IPS DF 6.9 (cell line): ENCODE measurements at places on chromosomes 4 and X.

GRCh38 chr4:41542526-41543275, 4.7 kb downstream of the LIMCH1 start:
- no peak for DNase-seq

GRCh38 chr4:15756361-15756861, 21.7 kb upstream of the CD38 start:
- DNase-seq, result no peak

- DNase-seq, result no peak
Measured at GRCh38 chr4:95264843-95265242, 283.9 kb downstream of the UNC5C start.

DNA sequence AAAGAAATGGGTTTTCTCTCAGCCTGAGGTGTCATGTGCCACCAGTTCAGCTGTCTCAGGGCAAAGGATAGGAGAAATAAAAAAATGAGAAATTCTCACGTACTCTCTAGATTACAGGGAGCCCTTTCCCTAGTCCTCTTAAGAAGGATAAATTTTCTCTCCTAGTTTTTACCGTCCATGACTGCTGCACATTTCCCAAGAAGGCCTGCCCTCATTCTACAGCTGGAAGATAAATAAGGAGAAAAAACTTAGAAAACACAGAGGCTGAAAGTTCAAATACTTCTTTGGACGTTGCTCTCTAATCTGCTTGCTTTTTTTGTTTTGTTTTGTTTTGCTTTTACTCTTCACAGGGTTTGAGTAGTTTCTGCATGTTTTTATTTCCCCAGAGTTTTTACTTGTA, 211.9 kb downstream of the DCAF12L2 start:
- no peak for DNase-seq

DNA sequence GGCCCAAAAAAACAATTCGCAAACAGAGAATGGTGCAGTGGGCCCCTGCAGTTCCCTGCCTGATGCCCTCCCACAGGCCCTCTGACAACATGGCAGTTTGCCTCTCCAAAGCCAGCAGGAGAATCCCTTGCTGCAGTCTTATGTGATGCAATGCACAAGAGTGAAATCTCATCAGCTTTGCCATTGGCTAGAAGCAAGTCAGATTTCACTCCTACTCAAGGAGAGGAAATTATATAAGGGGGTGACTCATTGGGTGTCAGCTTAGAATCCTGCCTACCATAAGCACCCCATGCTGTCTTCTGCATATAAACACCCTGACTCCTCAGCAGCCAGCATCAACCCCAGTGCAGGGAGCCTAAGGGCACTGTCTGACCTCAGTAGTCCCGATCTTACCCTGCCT, 157.3 kb upstream of the LDB2 start:
- no peak for DNase-seq

DNA sequence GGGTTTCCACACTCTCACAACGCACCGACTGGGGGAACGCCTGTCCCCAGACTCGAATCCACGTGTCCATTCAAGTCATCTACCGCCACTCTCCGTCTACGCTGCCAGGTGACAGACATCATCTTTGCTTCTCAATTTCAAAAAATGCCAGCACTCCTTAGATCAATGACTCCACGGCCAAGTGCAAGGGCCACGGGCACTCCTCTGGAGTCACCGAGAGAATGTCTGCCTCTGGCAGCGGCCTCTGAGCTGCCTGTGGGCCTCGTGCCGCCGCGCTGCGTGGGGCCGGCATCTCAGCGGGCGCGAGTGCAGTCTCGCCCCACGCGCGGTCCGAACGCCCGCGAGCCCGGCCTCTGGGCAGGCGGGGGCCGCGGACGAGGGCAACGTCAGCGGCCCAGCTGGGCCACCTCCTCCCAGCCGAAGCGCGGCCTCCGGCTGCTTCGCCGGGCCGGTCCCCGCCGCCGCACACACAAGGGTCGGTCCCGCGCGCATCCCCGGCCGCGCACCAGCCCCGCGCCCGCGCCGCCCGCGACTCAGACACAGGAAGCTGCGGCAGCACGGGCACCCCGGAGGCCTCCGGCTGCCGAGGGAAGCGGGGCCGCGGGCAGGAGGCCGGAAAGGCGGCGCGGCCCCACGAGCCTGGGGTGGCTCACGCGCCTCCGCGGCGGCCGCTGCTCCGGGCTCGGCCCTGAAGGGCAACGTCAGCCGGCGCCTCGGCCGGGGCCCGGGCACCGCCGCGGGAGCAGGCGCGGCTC, 450 bp downstream of the ACSL1 start:
- DNase-seq, result no peak

- DNase-seq, result no peak
Measured at GRCh38 chr4:99447513-99447912, 12.4 kb upstream of the ADH7 start.

DNA sequence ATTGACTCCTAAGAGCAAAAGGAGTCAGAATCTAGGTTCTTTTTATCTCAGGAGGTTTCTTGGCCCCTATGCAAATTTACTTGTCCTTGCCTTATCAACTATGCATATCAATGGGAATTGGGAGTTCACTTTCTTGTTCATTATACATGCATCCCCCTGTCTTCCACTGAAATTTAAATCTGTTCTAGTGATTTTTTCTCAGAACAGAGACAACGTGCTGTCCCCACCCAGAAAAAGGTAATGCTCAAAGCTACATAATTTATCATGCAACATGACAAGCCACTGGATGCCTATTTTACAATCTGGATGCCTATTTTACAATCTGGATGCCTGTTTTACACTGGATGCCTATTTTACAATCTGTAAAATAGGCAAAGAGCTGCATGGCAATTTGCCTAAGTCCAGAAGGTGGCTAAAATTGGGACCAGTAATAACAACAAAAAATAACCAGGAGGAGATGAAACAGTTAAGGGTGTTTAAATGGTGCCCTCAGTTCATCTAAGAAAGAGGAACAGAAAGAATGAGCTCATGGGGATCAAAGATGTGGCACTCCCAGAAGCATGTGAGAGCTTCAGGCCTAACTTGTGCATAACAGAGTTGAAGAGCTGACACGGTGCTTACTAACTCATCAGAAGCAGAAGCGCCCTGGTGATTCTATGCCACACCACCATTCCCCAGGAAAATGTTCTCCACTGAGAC, 537.8 kb upstream of the BOD1L1 start:
- no peak for DNase-seq

GRCh38 chr4:71338846-71339593, at the start of gene SLC4A4:
TSS of gene SLC4A4 (plus strand) at chr4:71339020.
- DNase-seq, result no peak

- no peak for DNase-seq
Measured at GRCh38 chr4:10184041-10184440, 67.4 kb upstream of the WDR1 start.

DNA sequence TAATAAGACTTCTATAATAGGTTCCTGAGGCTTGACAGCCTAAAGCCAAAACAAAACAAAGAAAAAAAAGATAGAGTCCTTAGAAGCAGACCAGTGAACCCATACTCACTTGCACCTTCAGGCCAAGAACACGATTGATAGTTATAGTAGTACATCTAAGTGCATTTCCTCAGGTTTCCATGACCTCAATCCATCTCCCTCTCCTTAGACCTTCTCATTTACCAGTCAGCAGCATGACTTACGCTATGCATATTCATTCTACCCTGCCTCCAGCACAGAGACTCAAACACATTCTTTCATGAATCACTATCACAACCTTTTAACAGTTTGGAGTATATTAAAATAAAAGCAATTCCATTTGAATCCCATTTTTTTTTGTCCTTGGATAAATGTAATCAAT, 855.6 kb downstream of the CCSER1 start:
- DNase-seq, result no peak

DNA sequence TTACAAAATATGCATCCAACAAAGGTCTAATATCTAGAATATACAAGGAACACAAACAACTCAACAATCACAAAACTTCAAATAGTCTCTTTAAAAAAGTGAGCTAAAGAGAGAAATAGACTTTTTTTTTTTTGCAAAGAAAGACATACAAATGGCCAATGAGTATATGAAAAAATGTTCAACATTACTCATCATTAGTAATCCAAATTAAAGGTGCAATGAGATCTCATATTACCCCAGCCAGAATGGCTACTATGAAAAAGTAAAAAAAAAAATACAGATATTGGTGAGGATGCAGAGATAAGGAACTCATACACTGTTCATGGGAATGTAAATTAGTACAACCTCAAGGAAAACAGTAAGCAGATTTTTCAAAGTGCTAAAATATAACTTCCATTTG, 24.1 kb downstream of the AGTR2 start:
- no peak for DNase-seq

DNA sequence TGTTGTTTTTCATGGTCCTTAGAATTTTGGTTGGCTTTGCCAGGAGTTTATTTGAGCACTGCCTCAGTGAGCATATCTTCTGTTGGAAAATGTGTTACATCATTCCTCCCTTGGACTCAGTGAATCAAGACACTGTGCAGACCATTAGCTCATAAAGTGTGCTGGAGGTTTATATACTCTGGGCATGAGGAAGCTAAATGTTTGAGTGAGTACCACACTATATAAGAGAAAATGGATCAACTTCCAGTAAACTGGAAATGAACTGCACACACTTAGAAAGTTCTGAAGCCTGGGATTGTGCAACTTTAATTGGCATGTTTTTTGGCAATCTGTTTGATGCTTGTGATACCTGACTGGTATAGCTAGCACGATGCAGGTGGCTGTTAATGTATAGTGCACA, 75.9 kb downstream of the LIMCH1 start:
- DNase-seq, result no peak

GRCh38 chr4:23135792-23136645, 443.3 kb downstream of the GBA3 start:
- peak; percentile 68 for DNase-seq

GRCh38 chrX:69496183-69496582, 7.9 kb upstream of the NALF2 start:
- DNase-seq, result no peak

DNA sequence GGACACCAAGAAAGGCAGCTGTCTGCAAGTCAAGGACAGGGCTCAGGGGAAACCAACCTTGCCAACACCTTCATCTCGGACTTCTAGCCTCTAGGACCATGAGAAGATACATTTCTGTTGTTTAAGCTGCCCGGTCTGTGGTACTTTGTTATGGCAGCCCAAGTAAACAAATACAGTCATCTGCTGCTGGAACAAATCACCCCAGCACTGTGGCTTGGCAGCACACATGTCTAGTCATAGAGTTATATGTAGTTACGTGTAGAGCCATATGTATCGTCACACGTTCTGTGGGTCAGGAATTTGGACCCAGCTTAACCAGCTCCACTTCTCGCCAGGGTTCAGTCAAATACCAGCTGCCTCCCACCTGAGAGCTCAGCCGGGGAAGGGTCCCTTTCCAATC, 2.5 kb downstream of the HTT-AS start:
- DNase-seq, result no peak

DNA sequence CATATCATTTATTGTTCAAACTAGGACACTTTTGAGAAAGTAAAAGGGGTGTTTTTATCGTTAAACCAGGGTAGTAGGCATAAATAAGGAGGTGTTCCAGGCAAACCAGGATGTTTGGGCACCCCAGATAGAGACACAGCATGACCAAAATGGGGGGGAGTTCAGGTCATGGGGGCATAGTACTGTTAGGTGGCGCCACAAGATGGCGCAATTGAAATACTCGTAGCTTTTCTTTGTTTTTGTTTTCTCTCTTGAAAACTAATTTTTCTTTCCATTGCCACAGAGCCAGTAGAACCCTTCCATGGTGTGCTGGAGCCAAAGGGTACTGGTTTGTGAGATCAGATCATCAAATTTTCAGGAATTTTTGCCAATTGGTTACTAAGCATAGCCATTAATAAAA, 283.4 kb downstream of the BCOR start:
- DNase-seq, result no peak

DNA sequence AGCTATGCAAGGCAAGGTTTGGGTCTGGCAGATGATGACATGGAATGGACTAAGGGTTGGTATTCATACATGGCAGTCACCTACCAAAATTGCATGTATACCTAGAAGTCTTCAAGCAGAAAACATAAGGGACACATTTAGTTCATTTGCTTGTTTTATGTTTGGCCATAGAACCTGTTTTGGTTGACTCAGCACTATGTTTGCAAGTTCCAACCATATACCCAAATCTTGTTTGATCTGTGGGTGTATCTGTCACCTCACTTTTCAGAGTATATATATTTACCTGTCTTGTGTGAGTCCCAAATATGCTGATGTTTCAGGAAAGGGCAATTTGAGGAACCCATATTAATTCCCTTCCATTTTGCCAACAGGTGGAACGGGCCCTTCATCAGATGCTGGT, 39.3 kb downstream of the ATG4A start:
- DNase-seq, result no peak

DNA sequence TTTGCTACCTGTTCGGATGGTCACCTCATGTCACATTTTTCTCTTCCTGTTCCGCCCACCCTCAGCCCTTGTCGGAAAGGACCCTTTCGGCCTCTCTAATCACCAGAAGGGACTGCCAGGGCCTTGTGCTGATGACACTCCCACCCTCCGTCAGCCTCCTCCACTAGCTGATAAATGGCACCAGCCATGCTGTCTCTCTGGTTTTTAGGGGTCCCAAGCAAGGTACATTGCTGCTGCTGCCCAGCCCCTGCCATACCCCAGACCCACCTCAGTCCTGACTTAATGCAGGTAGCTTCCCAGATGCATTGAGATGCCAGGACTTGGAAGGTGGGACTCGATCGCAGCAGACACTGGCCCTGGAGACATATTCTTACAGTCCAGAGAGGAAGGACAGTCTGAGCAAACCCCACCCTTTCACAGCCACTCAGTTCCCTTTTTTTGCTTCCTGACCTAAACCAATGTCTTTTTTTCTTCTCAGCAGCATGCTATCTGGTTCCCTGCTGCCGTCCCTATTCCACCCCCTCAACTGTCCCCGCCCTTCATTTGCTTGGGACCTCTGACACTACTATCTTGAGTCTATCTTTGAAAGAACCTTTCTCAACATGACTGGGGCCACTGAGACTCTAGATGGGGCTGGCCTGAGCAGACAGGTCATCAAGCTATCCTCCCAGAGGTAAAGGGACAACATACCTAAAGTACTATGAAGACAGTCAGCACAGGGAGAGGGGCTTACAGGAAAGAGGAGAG, at the start of gene BTK:
TSS of gene BTK (minus strand) at position 397 of the 747 bp plus-strand sequence. CDS start 10,907 bp downstream, outside the sequence.
- no peak for DNase-seq

DNA sequence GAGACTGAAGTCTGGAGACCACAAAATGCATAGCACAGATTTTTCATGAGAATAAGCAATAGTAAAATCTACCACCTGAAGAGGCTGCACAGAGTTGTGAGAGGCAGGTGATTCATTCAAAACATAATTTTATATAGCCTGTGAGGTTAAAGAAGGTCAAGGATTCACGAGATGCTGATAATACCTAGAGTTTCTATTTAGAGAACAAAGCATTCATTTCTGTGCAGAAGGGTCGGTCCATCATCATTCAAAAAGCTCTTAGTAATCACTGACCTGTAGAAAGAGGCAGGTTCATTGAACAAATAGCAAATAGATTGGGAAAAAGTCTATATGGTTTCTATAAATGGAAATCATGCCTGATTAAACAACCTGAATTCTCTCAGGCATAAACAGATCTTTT, 26.6 kb downstream of the GABRB1 start:
- DNase-seq, result no peak

GRCh38 chr4:61049018-61049417, 151.1 kb upstream of the ADGRL3 start:
- no peak for DNase-seq

GRCh38 chr4:78669453-78669852, 106.7 kb upstream of the BMP2K start:
- DNase-seq, result no peak
